ENCODE measurements at places on chromosomes 11 and 22.

DNA sequence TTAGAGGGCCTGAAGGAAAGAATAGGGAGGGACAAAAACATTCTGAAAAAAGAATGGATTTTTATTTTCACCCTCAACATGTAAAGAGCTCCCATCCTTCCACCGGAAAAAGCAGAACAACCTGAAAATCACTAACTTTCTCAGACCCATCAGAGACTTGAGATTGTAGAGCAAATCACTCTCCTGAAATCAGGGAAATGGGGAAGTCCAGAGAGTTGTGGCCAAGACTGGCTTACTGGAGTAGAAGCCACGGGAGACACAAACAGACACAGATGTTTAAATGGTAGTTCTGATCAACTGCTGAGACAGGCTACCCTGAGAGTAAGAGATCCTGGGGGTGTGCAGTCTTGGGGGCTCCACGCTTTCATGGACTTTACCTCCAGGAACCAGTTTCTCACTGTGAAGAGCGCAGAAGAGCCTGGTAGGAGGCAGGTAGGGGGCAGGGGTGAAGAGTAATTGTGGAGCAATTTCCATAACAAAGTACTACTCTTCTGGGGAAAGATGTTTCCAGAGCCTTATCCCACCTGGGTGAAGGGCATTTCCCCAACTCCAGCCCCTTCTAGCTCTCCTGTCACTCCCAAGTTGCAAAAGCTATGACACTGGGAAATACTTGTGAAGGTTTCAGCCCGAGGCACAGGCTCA lies 47.1 kb downstream of the ASCL2 start:
- no peak for DNase-seq

DNA sequence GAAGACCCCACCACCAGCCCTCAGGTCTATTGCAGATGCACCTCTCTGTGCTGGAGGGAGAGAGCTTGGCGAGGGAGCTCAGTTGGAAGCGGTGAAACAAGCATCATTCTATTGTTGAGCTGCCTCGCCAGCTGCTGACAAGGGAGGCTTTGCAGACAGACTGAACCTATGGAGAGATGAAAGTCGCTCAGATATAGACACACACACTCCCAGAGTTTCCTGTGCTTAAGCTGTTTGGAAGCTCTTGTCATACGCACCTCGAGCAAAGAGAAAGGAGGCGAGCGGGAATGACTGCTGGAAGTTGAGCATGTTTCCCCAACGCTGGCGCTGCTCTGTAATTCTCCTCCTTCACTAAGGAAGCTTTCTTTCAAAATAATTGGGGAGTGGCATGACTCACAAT lies 126.1 kb downstream of the TRIM29 start:
- DNase-seq: no peak

- DNase-seq: no peak
These were observed 25.3 kb upstream of the DDX17 start for GRCh38 chr22:38531251-38531938.

GRCh38 chr11:69449320-69450063 lies 32.0 kb upstream of the LINC01488 start:
- no peak for DNase-seq

- DNase-seq: no peak
These were observed 45.0 kb downstream of the BBOX1 start for GRCh38 chr11:27085605-27086004.
